ENCODE measurements at places on chromosomes 7 and 10.

DNA sequence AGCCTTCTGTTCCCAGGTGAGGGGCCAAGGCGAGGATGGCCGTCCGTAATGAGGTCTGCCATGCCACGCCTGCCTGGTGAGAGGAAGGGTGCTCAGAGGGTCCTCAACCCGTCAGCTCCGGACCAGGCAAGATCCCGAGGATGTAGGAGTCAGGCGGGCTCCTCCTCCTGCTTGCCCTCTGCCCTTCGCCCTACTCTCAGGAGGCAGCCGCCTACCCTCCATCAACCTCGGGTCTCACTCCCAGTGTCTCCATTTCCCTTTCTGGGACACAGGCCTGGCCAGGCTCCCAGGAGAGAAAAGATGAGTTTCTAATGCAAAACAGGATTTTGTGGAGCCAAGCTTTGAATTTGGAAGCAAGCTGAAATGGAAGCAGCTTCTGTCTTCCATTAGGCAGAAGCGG, 184.0 kb downstream of the PTPN20 start:
- no peak for DNase-seq

DNA sequence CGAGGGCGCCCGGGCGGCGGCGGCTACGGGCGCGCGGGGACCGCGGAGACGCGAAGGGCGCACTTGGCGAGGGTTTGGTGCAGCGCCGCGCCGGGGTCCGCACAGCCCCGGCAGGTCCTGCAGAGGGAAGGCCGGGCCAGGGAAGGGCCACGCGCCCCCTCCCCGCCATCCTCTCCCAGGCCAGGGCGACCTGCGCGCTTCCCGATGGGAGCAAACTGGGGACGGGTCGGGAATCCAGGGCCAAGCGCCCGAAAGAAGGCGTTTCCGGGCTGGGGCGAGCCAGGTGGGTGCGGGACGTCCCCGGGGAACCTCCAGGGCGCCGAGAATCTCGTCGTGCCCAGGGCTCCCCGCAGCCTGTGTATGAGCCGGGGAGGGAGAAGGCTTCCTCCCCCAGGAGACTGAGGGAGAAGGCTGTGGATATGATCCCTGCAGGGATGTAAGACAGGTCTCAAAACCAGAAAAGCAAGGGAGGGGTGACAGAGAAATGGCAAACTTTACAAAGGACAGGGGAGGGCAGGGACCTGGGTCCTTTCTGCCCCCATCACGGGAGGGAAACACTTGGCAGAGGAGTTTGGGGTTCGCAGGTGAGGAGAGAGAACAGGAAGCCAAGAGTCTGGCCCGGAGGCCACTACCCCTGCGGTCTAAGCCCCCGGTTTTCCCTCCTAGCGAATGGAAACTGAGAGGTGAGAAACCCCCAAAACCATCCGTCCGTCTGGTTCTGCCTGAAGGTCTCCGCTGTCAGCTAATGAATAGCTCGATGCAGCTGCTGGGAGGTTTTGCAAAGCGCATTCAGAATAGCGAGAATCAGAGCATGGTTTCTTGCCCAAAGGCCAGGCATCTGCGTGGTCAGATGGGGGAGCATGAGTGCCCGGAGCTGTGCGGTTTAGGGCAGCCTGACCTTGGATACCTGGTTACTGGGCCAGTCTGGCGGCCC, 674 bp downstream of the AMZ1 start:
- no peak for DNase-seq

- no peak for DNase-seq
Measured at GRCh38 chr10:34405611-34406462, 409.3 kb downstream of the PARD3 start.

- DNase-seq: no peak
Measured at GRCh38 chr10:4765428-4765827, 60.6 kb upstream of the AKR1E2 start.

DNA sequence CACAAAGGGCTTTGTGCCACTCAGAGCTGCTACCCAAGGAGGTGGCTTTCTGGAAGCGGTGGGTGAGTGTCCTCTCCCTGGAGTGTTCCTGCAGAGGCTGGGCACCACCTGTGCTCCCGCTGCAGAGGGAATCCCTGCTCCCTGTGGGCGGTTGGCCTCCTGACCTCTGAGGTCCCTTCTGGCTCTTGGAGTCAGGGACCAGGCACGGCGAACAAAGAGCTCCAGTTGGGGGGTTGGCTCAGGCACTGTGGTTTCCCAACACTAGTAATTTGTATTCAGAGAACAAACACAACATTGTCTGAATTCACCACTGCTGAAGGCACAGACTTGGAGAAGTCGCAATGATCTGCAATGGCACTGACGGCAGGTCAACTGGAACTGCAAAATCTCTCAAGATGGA, 328.9 kb downstream of the PRPF18 start:
- no peak for DNase-seq
